ENCODE measurements at places on chromosomes 2 and 18. TPM values are rescaled to one million over a fixed set of nuclear protein-coding genes. Genes with fewer than 3 reads are reported as not detected.

- DNase-seq = no peak
Measured at GRCh38 chr2:44109166-44109565, 59.5 kb upstream of the PPM1B start.

DNA sequence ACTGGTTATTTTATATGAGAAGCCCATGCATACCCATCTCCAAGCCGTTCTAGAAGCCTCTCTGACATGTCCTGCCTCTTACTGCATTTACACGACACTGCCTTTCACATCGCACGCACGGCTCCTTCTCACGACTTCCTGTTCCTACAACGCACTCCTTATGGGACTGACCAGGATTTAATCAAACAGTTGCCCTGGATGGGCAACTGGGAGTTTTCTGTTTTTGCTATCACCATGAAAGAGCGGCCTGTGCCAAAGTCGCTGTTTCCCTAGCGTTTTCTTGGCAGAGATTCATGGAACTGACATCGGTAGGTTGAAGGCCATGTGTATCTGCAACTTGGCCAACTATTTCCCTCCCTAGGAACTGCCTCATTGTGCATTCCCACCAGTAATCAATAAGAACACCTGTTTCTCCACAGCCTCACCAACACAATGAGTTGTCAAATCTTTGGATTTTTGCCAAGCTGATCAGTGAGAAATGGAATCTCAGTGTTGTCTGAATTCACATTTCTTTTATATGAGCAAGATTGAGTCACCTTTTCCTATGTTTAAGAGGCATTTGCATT is 97.2 kb upstream of the OTOS start:
- DNase-seq = no peak

DNA sequence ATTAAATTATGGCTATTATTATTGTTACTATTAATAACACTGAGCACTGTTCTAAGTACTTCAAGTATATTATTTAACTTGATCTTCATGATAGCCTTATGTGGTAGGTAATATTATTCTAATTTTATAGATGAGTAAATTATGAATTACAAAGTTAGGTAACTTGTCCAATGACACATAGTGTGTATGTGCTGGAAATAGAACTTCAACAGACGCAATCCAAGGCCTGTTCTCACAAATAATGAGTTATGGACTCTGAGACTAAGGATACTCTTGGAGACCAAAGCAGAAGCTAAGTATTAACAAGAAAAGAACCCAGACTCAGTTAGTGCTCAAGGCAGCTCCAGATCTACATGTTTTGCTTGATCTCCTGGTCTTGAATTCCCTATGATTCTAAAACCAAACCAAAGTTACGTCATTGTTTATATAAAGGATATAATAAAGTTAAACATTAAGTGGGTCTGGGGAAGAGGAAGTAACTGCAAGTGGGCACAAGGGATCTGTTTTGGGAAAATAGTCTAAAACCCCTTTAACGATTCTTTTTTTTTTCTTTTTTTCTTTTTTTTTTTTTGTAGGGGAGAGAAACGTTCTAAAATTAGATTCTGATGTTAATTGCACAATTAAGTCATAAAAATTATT is 211.3 kb downstream of the ERBB4 start:
- DNase-seq = no peak

DNA sequence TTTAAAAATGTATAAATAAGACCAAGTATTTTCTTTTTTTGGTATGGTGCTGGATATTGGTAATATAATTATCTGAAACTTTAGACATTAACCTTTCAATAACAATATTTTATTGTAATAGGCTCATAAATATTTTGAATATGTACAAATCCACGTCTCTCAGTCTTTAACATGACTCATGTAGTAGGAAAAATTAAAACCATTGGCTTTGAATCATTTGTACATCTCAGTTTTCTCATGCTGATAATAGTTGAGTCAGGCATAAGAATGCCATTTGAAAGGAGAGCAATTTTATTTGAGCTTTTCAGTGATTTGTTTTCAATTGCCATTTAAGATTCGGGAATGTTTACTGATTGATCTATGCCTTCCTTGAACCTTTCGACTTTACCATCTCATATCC is 364.8 kb downstream of the TGIF1 start:
- DNase-seq = no peak

DNA sequence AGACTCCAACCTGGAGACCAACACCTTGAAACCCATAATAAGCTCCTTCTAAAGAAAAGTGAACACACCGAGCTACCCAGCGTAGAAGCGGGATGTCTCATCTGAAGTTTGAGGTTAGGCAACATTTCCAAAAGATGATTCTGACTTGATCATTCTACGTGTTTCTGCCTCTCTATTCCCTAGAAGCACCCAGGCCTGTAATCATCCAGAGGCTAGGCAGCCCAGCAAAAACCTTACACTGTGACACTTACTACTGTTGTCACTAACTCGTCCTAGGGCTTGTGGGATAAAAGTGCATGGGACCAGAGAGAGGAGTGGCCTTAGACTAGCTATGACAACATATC is 1.4 kb downstream of the ZBTB14 start:
- DNase-seq = no peak

GRCh38 chr2:64808092-64808491 is 154.4 kb upstream of the SERTAD2 start:
- DNase-seq = no peak

The GKN1 gene
- total RNA-seq = not detected
